Pulmonary artery endothelial cell (primary cell): ENCODE measurements at places on chromosomes 12 and 14.

GRCh38 chr12:56935752-56936151, 1.5 kb upstream of the SDR9C7 start:
- DNase-seq = no peak

- peak; percentile 81 for DNase-seq
Observed at GRCh38 chr14:67694791-67695393, 672 bp downstream of the RDH11 start.

DNA sequence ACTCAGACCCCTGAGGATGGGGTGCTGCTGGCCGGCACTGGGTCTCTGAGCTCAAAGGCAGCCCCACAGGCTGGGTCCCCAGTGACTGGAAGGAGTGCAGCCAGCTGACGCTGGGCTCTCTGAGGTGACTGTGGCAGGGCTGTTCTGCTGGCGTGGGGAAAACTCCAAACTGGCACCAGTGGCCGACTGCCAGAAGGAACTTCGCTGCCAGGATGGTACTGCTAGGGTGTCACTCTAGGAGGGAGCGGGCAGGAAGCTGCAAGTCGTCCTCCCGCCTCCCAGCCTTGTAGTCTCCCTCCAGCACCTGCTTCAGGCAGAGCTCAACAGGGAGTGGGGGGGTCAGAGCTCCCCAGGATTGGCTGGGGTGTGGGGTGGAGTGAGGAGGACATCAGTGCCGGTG, 41.3 kb downstream of the CDC42BPB start:
- no peak for DNase-seq

GRCh38 chr12:54261815-54262402, 18.0 kb downstream of the CBX5 start:
- DNase-seq = no peak

DNA sequence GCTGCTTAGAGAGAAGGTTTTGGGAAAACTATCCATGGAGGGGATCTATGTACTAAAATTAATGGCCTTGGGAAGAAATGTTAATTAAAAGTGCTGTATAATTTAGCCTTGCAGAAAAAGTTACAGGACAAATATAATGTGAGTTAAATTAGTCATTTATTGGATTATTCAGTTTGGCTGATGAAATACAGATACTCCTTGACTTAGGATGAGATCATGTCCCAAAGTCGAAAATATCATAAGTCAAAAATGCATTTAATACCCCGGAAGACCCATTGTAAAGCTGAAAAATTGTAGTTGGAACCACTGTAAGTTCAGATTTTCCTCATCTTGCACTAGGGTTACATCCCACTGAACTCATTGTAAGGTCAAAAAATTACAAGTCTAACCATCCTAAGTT, 9.7 kb downstream of the RTRAF start:
- no peak for DNase-seq

- DNase-seq = peak; percentile 40
Observed at GRCh38 chr12:50275556-50275955, 7.8 kb downstream of the LIMA1 start.

DNA sequence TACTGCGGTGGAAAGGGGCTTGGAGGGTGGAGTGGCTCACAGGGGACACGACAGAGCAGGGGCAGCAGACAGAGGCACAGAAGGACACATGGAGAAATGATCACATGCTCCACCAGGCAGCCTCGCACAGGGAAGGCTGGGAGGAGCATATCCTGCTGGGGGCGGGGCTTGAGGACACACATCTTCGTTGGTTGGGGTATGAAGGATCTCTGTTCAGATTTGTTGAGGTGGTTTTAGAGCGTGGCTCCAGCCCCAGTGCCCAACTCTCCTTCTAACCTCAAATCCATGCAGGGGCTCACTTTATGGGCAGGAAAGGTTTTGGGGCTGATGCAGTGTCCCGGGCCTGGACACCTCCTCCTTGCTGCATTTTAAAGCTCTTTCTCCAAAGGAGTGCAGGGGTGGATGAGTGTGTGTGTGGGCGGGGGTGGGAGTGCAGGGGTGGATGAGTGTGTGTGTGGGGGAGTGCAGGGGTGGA, 733 bp upstream of the P3H3 start:
- no peak for DNase-seq

DNA sequence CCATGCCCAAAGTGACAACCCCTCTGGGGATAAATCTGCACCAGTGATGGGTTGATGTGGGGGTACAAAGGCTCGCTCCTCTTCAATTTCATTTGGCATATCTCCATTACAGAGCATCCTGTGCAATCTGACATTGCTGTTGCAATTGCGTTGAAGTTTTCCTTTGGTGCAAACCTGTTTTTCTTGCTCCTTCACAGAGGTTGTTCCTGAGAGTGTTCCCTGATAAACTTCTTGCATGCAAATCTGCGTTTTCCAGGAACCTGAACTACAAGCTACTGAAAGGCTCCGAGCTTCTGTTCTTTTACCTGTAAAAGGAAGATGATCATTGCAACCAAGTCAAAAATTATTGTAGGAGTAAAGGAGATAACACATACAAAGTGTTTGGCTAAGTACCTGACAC, 26.1 kb downstream of the SERPINA11 start:
- no peak for DNase-seq

DNA sequence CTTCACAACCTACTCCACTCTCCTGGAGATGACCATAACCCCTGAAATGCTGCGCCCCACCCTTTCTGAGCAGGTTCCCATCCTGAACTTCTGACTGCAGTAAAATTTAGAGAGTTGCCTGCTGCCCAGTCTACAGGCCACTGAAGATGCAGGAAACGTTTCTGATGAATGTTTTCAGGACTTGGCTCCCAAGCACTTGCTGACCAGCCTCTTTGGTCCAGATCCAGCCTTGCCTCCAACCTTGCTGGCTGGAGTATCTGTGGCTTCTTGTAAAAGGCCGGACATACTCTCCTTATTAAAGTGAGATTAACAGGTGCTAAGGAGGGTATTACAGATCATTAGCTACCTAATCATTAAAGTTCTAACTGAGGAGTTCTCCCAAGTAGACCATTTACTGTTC, 70.3 kb upstream of the STXBP6 start:
- no peak for DNase-seq

- no peak for DNase-seq
Observed at GRCh38 chr12:117854339-117855012, 114.3 kb downstream of the KSR2 start.

- no peak for DNase-seq
Observed at GRCh38 chr12:112555621-112556233, 137.0 kb downstream of the PTPN11 start.

DNA sequence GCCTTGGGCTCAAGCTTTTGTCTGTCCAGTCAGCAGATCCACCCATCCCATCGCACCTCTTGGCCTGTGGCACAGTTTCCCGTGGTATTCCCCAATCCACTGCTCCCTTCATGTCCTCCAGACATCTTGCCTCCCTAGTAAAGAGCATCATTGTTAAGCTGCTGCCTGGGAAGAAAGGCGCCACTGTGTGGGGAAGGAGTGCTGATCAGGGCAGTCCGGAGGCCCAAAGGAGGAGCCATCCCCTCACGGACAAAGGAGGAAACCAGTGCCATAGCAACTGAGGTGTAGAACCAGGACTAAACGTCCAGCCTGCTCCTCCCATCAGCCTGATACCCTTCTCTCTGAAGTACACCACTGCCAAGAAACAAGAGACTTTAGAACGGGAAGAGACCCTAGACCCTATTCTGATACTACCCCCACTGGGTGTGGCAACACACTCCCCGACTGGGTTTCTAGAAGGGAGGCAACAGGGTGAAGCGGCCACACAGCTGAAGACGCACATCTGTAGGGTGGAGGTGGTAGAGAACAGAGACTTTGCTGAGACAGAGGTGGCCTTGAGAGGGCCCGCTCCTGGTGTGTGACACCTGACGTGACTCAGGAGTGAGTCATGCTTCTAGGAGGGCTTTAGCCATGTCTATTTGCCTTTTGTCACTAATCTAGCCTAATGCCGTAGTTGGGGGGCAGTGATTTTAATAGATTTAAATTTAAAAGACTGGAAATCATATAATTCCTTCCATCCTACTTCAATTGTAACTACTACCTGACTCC, 185.0 kb downstream of the DPF3 start:
- DNase-seq = no peak

- DNase-seq = no peak
Observed at GRCh38 chr14:21846227-21846885, 172.7 kb upstream of the OR4E1 start.

GRCh38 chr12:59453475-59453874, 142.4 kb upstream of the SLC16A7 start:
- DNase-seq = no peak

DNA sequence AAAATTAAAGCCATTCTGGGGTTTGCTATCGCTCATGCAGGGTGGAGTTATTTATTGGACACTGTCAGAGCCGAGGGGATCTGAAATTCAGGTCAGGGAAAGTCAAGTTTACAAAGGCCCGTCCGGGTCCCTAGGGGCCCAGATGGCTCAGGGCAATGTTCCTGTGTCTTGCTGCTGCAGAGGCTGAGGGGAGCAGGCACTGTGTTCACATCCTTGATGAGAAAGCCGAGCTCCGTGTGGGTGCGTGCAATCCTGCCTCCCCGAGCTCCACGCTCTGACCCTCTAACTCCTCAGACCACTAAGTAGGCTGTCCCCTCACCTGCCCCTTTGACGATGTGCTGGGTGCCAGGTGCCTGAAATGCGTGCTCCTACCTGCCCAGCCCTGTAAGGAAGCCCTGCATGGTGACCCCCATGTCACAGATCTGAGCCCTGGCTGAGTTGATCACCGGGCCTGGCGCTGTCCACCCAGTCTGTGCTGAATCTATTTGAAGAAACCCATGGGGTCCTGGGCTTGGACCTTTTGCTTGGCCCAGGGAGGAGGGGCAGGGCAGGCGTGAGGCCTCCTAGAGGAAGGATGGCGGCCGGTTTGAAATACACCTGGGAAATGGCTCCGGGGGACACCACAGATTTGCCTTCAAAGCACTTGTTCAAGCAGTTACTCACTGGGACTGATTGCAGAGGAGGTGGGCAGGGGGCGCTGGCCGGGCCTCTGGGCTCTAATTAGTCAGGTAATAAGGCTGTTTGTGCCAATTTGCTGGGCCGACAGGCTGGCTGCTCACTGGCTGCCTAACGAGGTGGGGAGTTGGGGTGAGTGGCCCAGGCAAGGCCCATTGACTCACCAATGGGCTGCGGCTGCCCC, 204.3 kb downstream of the KIF26A start:
- no peak for DNase-seq

DNA sequence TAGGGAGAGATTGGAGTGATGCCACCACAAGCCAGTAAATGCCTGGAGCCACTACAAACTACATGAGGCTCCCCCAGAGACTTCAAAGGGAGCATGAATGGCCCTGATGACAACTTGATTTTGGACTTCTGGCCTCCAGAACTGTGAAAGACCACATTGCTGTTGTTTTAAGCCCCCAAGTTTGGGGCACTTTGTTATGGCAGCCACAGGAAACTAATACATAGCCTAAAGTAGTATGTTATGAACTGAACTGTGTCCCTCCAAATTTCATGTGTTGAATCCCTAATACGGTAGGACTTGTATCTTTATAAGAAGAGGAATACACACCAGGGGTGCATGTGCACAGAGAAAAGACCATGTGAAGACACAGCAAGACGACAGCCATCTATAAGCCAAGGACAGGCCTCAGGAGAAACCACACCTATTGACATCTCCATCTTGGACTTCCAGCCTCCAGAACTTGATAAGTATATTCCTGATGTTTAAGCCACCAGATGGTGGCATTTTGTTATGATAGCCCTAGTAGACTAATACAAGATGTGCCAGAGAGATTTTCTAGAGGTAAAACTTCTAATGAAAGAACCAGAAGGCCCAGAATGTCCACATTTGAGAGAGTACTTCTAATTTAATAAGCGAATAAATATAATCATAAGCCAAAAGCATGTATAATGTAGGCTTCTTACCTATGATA, 127.1 kb upstream of the BMP4 start:
- DNase-seq = no peak

DNA sequence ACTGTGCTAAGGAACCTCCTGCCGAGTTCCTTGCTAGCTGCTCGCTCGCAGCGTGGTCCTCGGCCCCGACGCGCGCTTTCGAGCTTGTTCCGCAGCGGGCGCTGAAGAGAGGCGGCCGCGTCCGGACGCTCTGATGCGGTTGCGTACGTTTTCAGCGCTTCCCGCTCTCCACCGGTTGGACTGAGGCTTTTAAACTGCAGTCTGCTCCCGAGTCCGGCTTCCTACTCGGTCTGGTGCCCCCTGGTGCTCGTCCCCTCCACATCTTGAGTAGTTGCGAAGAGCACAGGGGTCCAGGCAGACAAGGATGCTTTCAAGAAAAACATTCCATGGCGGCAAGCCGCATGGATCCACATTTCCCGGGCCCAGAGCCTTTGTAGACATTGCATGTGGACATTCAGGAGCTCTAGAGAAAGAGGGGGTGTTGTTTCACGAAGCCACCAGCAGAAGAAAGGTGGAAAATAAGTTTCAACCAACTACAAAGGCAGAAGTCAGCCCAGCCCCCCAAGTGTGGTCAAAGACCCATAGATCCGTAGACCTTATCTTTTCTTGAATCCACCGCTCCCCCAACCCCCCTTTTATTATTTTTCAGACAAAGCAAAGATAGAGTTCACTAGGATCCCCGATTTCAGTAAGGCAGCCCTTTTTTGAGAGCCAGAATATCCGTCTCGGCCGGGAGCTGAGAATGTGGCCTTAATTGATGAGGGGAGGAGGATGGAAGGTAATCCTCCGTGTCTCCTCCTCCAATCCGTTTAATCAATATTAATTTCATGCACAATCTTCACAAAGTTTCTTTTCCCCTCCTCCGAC, 984 bp upstream of the WNK1 start:
- peak; percentile 91 for DNase-seq

DNA sequence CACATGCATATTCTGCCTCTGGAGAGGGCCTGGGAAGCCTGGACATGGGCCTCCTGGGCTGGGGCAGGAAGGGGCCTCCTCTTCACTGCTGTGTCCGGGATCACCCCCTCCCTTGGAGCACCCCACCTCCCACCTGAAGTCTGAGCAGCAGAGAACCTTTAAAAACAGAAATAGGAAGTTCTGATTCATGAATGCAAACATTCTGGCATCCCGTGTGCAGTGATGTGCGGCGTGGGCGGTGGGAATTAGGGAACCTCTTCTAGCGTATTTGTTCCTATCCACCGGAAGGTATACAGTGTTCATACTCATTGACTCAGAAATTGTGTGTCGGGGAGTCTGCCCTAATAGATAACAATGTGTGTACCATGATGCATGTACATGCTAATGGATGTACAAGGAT, 46.2 kb downstream of the C14orf132 start:
- DNase-seq = no peak

- DNase-seq = no peak
Observed at GRCh38 chr12:123064885-123065619, 84.6 kb downstream of the ARL6IP4 start.

GRCh38 chr14:72573725-72574417, 320.0 kb downstream of the DPF3 start:
- DNase-seq = no peak

GRCh38 chr12:78442454-78442801, 422.1 kb upstream of the SYT1 start:
- no peak for DNase-seq

GRCh38 chr14:94009767-94010166, 12.7 kb downstream of the CCDC197 start:
- DNase-seq = no peak

DNA sequence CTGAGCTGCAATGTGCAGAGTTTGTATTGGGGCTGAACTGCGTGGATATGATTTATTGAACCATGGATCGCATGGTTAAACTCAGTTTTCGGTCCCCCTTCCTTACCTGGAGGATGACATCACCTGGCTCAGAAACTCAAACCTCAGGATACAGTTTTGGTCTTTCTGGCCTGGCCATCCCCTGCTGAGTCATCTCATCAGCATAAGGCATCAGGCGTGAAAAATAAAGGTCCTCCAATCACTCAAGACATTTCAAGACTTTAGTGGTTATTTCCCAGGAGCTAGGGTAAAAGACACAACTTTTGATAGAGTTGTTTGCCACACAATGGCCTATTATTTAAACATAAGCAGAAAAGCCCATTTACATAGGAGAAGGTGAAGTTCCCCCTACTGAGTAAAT, 631.1 kb upstream of the TMEM132C start:
- no peak for DNase-seq

- no peak for DNase-seq
Observed at GRCh38 chr12:56684745-56685359, 3.2 kb downstream of the PTGES3 start.
